ENCODE measurements at places on chromosomes 13 and 19. TPM values are rescaled to one million over a fixed set of nuclear protein-coding genes. Genes with fewer than 3 reads are reported as not detected.

Gene NBEA
- total RNA-seq: 0.26 TPM

Gene PRSS57
- not detected for total RNA-seq

Gene ZNF274
- total RNA-seq: 16.9 TPM

DNA sequence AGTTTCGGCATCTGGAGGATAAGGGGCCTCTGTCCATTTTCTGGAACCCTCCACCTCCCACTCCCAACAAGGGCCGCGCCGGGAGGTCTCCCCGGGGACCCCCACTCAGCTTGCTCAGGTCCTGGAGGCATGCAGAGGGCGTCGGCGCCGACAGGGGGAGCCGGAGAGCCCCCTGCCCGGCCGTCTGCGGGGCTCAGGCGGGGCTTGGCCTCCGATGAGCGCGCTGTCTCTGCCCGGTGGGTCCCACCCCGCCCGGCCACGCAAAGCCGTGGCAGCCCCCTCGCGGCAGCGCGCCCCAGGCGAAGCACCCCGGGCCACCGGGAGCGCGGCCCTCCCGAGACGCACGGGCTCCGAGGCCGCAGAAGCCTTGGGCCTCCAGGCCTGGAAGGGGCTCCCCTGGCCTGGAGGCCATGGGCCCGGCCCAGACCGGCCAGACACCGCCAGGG lies 149.7 kb upstream of the ZNF536 start:
- H3K4me3 ChIP-seq: no peak overlapping the region
- H3K36me3 ChIP-seq: peaks cover 2% of the 10 kb centered on the region
- peaks cover 32% of the 10 kb centered on the region for H3K4me1 ChIP-seq
- H3K27me3 ChIP-seq: peaks cover 55% of the 10 kb centered on the region
- H3K27ac ChIP-seq: no peak overlapping the region

- no peak for DNase-seq
- H3K4me3 ChIP-seq: no peak overlapping the region
- no peaks in the 10 kb centered on the region for H3K36me3 ChIP-seq
- H3K27ac ChIP-seq: no peak overlapping the region
- H3K4me1 ChIP-seq: no peaks in the 10 kb centered on the region
Measured at GRCh38 chr13:85615031-85615430, 184.2 kb downstream of the SLITRK6 start.

DNA sequence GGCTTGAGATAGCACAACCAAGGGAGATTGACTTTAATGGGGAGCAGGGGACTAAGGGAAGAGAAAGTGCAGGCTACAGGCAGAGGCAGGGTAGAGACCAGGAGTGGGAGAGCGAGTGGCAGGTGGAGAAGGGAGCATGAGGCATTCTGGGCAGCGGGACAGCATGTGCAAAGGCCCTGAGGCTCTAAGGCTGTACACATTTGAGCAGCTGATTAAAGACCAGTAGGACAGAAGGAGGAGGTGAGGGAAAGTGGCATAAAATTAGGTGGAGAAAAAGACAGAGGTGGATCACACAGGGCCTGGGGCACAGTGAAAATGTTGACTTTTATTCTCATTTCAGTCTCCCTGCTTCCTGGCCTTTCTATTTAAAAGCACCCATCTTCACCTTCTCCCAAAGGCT lies 74.4 kb downstream of the ALOX5AP start:
- DNase-seq: no peak
- no peak overlapping the region for H3K4me3 ChIP-seq
- H3K4me1 ChIP-seq: peaks cover 9% of the 10 kb centered on the region
- H3K27ac ChIP-seq: no peak overlapping the region
- H3K27me3 ChIP-seq: no peaks in the 10 kb centered on the region
- no peaks in the 10 kb centered on the region for H3K36me3 ChIP-seq

DNA sequence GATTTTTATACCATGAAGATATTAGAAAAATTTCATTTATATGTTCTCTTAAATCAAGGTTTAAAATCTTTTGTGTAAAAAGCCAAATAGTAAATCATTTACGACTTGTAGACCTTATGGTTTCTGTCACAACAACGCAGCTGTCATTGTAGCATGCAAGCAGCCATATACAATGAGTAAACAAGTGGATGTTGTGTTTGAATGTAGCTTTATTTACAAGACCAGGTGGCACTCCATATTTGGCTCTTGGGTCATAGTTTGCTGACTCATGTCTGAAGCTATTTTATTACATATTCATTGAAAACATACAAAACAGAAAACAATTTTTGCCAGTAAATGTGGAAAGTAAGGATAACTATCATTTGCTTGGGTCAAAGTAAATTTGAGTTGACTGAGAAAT lies 930.8 kb downstream of the SLITRK5 start:
- no peaks in the 10 kb centered on the region for H3K4me1 ChIP-seq
- no peaks in the 10 kb centered on the region for H3K36me3 ChIP-seq
- no peak overlapping the region for H3K27ac ChIP-seq
- no peak for DNase-seq
- H3K4me3 ChIP-seq: no peak overlapping the region

DNA sequence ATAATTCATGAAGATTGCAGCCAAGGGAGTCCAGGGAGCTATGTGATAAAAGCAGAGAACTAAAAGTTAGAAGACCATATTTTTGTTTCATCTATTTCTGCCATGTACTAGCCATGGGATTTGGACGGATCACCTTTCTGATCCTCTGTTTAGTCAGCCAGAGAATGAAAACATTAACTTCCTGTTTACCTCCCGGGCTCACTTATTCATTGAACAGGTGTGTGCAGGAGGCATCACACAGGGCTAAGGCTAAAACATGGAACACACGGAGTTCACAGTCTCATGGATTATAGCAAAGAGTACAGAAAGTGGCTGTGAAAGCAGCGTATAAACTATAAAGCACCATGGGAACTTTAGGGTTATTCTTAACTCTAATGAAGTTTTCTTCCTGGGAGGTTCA lies 96.8 kb downstream of the GPR12 start:
- no peak for DNase-seq
- H3K4me3 ChIP-seq: no peak overlapping the region
- H3K27me3 ChIP-seq: peaks cover 21% of the 10 kb centered on the region
- H3K4me1 ChIP-seq: no peaks in the 10 kb centered on the region
- H3K27ac ChIP-seq: no peak overlapping the region

- no peak overlapping the region for H3K4me3 ChIP-seq
- DNase-seq: no peak
- H3K27ac ChIP-seq: no peak overlapping the region
- no peaks in the 10 kb centered on the region for H3K4me1 ChIP-seq
Measured at GRCh38 chr13:39379667-39380655, 223.0 kb downstream of the LHFPL6 start.

DNA sequence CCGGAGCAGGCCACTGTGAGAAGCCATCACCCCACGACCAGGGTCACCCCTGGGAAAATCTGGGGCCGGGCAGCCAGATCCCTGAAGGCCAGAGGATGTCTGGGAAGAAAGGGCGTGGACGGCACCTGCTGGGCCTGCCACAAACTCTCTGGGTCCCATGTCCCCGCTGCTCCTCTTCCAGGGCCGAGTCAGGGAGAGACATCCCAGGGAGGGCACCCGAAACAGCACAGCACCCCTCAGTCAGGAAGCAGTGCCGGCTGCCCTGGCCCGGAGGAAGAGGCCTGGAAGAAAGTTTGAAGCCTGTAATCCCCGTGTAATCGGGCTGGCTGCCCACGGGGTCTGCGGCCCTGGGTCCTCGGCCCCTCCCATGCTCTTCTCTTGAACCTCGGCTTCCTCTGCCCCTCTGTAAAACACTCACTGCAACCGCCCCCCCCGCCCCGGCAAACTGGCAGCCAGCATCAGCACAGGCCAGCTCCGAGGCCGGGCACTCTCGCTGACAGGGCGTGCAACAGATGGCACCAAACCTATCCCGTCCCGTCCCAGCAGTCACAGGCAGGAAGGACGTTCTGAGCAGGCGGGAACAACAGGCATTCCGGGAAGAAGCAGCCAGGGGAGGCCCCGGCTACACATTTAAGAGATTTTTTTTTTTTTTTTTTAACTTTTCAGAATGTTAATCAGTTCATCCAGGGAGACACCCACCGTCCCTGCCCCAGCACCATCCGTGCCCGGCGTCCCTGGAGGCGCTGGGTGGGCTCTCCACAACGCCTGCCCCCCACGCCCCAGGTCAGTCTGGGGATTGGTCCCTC lies 1.5 kb downstream of the SBNO2 start:
- DNase-seq: no peak
- H3K27ac ChIP-seq: peak overlapping the region; percentile 89
- peaks cover 41% of the 10 kb centered on the region for H3K4me1 ChIP-seq
- H3K4me3 ChIP-seq: peak overlapping the region; percentile 87

DNA sequence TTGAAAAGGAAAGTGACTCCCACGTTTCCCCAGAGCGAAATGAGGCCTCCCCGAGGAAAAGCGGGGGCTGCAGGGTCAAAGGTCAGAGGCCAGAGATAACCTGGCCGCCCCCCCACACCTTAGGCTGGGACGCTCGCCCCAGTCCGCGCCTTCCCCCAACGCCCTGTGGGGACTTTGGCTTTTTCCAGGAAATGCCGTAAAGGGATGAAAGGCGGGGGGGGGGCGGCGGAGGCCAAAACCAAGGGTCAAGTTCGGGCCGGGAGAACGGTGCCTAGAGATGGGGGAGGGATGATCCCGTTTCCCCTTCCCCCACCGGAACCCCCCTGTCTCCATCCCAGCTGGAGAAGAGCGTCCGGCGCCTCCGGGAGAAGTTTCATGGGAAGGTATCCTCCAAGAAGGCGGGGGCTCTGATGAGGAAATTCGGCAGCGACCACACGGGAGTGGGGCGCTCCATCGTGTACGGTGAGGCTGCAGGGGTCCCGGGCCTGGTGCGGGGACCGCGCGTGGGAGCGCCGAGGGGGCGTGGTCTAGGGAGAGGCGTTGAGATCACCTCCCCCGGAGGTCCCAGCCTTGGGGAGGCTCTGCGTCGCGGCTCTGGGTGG lies 575 bp downstream of the SHFL start:
- peak overlapping the region; percentile 80 for H3K4me3 ChIP-seq
- peaks cover 8% of the 10 kb centered on the region for H3K4me1 ChIP-seq
- peak overlapping the region; percentile 18 for H3K27ac ChIP-seq
- no peaks in the 10 kb centered on the region for H3K27me3 ChIP-seq
- H3K36me3 ChIP-seq: peaks cover 9% of the 10 kb centered on the region

DNA sequence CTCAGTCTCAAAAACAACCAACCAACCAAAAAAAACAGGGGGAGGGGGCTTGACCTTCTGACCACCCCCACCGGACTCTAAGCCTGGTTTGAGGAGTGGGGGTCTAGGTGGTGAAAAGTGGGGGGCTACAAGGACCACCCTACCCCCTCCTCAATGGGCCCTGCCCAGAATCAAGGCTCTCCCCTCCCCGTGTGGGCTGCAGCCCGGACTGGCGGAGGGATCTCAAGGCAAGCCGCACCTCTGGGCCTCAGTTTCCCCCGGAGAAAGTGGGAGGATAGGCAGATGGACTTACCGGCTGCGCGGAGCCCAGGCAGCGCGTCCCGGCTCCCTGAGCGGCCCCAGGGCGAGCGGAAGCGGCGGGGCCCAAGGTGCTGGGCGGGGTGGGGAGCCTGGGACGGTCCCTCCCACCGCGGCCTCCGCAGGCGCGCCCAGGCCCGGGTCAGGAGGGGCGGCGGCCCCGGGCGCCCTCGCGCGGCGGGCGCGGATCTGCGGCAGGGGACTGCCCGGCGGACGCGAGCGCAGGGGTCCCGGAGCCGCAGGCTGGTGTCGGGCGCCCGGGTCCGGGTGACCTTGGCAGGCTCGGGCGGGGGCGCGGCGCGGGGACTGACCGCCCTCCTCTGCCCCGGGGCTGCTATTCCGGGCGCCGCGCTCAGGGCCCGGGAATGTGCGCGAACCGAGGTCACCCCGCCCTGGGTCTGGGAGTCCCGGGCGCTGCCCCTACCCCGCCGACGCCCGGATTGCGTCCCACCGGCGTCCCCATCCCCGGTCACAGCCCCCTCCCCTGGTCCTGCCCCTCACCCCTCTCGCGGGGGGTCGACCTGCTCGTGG lies at the start of gene ADAMTSL5:
ADAMTSL5 (minus strand) TSS at position 349 of the 828 bp plus-strand sequence. CDS start 2,076 bp downstream, outside the sequence.
- H3K27me3 ChIP-seq: peaks cover 6% of the 10 kb centered on the region
- peak within 1 kb of the TSS; percentile 63 for H3K4me3 ChIP-seq
- no peaks in the 10 kb centered on the region for H3K36me3 ChIP-seq

GRCh38 chr13:60463787-60464186 lies 66.8 kb downstream of the TDRD3 start:
- H3K4me1 ChIP-seq: peaks cover 1% of the 10 kb centered on the region
- no peak overlapping the region for H3K4me3 ChIP-seq
- H3K36me3 ChIP-seq: peaks cover 28% of the 10 kb centered on the region
- DNase-seq: no peak

- no peak overlapping the region for H3K4me3 ChIP-seq
- no peak for DNase-seq
Measured at GRCh38 chr13:107824635-107825034, 390.7 kb downstream of the LIG4 start.

- no peak overlapping the region for H3K27ac ChIP-seq
- no peaks in the 10 kb centered on the region for H3K4me1 ChIP-seq
- peaks cover 2% of the 10 kb centered on the region for H3K36me3 ChIP-seq
Measured at GRCh38 chr13:112457485-112457884, 81.3 kb downstream of the SPACA7 start.

- peaks cover 5% of the 10 kb centered on the region for H3K36me3 ChIP-seq
- DNase-seq: no peak
- peaks cover 3% of the 10 kb centered on the region for H3K4me1 ChIP-seq
- H3K4me3 ChIP-seq: no peak overlapping the region
Measured at GRCh38 chr19:7982651-7983099, 22.8 kb downstream of the ELAVL1 start.

DNA sequence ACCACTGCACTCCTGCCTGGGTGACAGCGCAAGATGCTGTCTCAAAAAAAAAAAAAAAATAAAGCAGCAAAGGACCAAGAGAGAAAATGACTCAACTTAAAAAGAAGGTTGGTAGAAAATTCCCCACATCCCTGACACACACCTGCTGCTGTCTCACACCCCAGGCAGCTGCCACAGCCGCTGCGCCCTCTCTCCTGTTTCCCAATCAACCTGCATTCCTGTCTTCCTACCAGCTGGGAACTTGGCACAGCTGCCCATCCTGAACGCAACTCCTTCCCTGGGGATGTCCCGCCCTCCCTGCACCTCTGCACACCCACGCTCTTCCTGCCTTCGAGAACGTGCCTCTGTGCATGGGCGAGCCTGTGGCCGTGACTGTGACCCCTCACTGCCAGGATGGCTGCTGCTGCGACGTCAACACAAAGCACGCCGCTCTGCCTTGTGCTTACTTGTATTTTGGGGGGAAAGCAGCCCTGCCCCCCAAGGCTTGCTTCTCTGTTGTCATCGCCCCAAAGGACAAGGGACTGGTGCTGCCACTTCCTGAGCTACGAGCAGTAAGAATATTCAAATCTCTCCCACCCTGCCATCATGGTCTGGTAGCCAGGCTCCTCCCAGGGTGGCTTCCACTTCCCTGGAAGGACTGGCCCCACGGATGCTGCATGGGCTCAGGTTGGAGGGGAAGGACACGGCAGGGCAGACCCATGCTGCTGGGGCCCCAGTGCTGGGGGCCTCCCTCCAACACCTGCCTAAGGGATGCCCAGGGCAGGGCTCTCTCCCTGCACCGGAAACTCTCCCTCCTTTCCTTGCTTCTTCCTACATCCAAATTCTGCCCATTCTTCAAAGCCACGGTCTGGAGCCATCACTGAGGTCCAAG lies 20.7 kb downstream of the SH3GL1 start:
- H3K27me3 ChIP-seq: no peaks in the 10 kb centered on the region
- H3K27ac ChIP-seq: peak overlapping the region; percentile 80
- peak; percentile 56 for DNase-seq
- H3K36me3 ChIP-seq: peaks cover 2% of the 10 kb centered on the region
- peaks cover 63% of the 10 kb centered on the region for H3K4me1 ChIP-seq

All from activated naive CD4-positive, alpha-beta T cell treated with anti-CD3 and anti-CD28 coated beads for 36 hours (primary cell).